ENCODE measurements at places on chromosomes 1 and 21.

DNA sequence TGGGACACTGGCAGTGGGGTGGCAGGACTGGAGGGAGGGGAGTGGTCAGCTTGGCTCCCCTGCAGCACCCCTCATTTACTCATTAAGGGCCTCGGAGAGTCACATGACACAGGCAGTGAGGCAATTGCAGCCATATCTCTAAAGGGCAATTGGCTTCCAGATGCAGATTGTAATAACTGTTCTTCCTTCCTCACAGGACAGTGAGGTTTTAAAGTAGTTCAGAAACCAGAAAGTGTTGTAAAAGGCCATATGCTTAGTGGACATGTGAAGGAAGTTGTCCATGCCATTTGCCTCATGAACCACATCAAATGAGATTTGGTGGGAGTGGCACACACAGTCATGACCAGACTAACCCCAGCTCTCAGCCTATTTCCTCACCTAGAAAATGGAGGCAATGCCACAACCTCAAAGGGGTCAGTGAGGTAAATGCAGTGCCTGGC lies 11.1 kb downstream of the MTX1 start:
- DNase-seq = peak; percentile 64

DNA sequence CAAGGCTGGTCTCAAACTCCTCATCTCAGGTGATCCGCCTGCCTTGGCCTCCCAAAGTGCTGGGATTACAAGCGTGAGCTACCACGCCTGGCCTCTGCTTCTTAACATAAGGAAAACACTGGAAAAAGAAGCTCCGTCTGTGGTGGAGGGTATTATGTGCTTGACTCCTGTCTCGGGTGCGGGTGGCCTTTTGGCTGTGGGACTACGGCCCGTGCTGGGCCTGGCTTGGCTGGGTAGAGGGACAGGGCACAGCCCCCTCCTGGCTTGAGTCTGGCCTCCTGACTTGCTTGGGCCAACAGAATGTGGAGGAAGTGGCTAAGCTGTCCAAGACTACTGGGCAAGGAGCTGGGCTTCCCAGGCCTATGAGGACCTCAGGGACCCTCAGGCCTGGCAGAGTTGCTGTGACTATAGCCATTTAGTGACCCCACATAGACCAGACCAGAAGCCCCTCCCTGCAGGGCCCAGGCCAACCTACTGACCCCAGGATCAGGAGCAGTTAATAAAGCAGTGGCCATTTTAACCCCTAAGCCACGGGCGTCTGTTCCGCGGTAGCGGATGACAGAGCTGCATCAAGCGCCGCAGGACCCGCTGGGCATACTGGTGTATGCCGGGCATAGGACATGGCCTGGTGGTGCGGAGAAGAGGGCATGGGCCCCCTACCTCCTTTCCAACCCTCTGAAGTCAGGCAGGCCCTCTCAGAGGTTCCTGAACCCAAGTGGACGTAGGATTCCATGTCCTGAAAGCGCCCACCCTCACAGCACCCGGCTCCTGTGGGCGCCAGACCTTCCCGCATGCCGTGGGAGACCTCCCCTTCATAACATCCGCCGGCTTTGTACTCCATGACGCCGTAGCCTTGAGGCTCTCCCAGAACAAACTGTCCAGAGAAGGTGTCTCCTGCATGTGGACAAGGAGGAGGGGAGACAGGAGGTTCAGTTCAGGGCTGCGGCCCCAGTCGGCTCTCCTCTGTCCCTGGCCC lies 4.4 kb downstream of the MORN1 start:
- no peak for DNase-seq

DNA sequence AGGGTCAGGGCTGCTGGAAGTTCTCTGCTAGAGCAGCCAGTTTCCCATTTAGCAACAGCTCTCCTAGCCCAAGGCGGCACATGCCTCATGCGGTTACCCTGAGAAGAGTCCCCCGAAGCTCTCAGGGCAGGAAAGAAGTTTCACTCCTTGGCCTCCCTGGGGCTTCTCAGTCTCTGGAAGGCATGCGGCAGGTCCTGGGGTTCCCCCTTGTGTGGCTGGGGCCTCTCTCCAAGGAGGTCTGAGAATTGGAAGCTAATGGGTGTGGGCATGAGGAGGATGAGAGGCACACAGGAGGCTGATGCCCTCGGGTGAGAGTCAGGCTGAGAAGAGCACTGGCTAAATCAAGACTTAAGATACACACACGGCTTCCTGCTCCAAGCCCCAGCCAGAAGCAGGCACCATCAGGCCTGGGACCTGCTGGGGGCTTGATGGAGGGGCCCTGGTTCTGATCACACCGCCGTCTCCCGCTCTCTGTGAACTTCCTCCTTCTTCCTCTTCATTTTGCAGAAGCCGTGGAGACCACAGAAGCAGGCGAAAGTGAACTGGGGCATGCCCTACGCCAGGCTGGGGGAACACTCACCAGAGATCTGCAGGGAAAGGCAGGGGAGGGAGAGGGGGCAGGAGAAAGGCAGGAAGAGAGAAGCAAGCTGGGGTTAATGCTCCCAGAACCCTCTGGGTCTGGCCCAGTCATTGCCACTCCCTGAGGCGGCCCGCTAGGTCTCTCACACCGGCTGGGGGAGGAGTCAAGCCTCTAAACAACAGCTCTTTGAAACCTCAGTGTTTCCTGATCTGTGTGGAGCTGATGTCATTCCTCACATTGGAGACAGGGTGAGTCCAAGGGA lies 15.1 kb downstream of the BLACAT1 start:
- peak; percentile 86 for DNase-seq

GRCh38 chr1:77779529-77780281 lies at the start of gene MIGA1:
MIGA1 (plus strand) TSS chr1:77779649; CDS start chr1:77783253, 3,604 bp downstream.
- DNase-seq = peak; percentile 90

DNA sequence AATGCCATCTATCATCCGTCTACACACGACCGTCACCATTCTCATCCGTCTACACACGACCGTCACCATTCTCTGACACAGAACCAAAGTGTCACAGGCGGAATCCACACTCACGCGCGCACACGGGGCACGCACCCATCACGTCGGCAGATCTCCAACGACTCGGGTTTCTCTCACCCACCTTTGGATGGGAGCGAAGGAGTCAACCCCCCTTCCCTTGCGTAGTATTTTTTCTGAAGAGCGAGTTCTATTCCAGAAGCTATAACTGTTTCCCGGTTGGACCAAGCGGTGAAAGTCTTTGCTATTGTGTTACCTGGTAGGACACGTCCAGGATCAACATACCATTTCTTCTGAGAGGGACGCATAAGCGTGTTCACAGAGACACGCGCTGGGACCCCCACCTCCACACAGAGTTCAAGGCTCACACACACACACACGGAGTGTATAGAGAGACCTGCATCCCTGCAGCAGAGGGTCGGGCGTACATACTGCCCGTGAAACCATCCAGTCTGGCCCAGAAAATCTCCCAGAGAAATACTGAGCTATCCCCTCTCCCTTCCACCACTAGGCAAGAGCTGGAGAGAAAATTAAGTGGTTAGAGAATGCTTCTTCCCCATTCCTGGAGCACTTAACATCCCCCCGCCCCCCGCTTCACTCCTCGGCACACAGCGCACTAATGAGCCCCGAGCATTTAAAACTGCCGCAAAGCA lies 741 bp downstream of the DUSP10 start:
- peak; percentile 69 for DNase-seq

- DNase-seq = peak; percentile 89
Observed at GRCh38 chr21:46057111-46057709, 40.7 kb upstream of the COL6A2 start.

GRCh38 chr1:232978815-232979214 lies 28.4 kb downstream of the NTPCR start:
- no peak for DNase-seq

DNA sequence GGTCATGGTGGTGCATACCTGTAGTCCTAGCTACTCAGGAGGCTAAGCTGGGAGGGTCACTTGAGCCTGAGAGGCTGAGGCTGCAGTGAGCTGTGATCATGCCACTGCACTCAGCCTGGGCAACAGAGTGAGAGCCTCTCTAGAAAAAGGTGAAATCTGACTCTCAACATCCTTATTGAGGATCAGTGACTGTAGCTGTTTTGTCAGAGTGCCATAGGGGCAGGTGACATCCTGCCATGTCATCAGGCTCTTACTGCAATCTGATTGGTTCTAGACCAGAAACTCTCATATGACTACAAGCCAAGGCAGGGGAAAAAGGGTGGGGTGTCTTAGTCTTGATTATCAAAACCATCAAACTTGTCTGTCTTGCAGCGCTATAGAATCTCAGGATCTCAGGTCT lies 62.8 kb upstream of the NGF start:
- DNase-seq = no peak

GRCh38 chr1:155081472-155082300 lies 3.0 kb downstream of the EFNA3 start:
- DNase-seq = no peak

GRCh38 chr1:58805716-58806571 lies 22.1 kb upstream of the JUN start:
- DNase-seq = no peak

DNA sequence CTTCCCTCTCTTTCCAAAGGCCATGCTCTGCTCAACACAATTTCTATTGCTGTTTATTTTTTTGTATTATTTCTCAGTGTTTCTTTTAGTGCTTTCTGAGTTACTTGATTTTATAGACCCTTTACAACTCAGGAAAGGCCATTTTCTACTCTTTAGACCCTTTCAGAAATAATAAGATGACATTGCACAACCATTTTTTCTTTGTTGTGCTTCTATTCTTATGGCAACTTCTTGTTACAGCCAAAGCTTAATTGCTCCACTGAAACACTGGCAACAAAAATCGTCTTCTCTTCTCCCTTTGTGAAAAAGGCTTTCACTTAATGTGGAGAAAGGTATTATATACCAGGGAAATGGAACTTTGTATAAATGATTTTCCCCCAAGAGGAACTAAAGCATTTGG lies 39.0 kb upstream of the SAMSN1 start:
- no peak for DNase-seq
